ENCODE measurements at places on chromosomes 2 and 18. TPM values are rescaled to one million over a fixed set of nuclear protein-coding genes. Genes with fewer than 3 reads are reported as not detected.

GGCX gene
- 36.1 TPM for total RNA-seq

STK11IP gene
- total RNA-seq, result 19.9 TPM

FSHR gene
- total RNA-seq, result not detected

UGT1A3 gene
- not detected for total RNA-seq

OR6B2 gene
- total RNA-seq, result not detected

SRD5A2 gene
- 0.01 TPM for total RNA-seq

CRYGD gene
- total RNA-seq, result not detected

PRSS56 gene
- 0.14 TPM for total RNA-seq

TMEM182 gene
- total RNA-seq, result 5.3 TPM

FOXD4L1 gene
- total RNA-seq, result 0.40 TPM

SERPINB4 gene
- 0.14 TPM for total RNA-seq

STPG4 gene
- total RNA-seq, result not detected

KLHL41 gene
- 0.37 TPM for total RNA-seq

CDKL4 gene
- total RNA-seq, result not detected

CCDC74A gene
- total RNA-seq, result 12.7 TPM

TLX2 gene
- 0.44 TPM for total RNA-seq

DES gene
- total RNA-seq, result 0.06 TPM

ALKAL2 gene
- total RNA-seq, result not detected

MC5R gene
- not detected for total RNA-seq

SLC38A11 gene
- not detected for total RNA-seq

CYP20A1 gene
- total RNA-seq, result 8.7 TPM

LRRTM1 gene
- not detected for total RNA-seq

ST6GAL2 gene
- total RNA-seq, result 14.9 TPM

SERPINB11 gene
- total RNA-seq, result not detected

GULP1 gene
- total RNA-seq, result 38.4 TPM

ANKRD62 gene
- not detected for total RNA-seq

PLEK gene
- not detected for total RNA-seq
